Small intestine (tissue), 16 donors: ENCODE measurements at places on chromosomes 5 and 9. TPM values are rescaled to one million over a fixed set of nuclear protein-coding genes. Genes with fewer than 3 reads are reported as not detected.

DNA sequence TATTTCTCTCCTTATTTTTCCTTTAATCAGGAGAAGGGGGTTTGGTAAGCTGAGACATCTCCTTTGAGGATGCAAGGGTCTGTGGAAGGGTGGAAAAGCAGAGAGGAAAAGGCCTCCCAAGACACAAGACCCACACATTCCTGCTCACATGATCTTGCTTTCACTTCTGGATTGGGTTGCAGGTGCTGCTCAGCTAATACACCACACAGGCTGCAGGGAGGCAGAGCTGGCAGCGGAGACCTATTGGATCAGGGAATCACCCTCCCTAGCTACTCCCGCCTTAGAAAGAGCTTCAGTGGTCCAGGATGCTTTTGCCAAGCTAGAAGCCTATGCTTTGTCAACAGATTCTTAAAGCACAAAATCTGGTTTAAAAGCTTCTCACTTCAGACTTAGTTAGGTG is 87.6 kb upstream of the IL33 start:
- DNase-seq = no peak
- H3K4me1 ChIP-seq = no peaks in the 10 kb centered on the region

DNA sequence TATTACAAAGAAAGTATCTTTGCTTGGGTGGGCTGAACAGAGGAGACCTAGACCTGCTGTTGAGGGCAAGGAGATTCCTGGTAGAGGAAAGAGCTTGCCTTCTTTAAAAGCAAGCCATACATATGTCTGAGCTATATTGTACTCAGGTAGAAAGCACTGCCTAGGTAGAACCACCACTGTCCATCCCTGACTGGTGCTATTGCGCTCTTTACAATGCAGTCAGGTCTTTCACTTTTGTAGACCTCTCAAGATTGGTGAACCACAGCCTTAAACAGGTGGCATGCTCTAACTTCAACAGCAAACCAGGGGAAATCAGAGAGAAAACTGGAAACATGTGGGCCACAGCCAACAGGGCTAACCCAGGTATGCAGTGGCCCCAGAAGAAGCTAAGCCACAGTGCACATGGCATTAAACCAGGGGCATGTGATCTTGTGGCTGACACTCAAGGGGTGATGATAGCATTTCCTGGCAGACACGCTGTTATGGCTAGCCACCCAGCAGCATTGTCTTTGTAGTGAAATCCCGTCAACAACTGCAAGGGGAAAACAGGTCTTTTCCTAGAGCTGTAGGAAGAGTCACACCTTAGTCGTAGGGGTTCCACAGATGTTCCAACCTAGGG is 253.9 kb upstream of the PCSK5 start:
- no peaks in the 10 kb centered on the region for H3K27me3 ChIP-seq
- no peaks in the 10 kb centered on the region for H3K36me3 ChIP-seq
- H3K27ac ChIP-seq = no peak overlapping the region
- H3K4me3 ChIP-seq = no peak overlapping the region
- DNase-seq = no peak
- H3K4me1 ChIP-seq = no peaks in the 10 kb centered on the region

Gene OR1J2
- polyA plus RNA-seq = not detected

Gene OR13C4
- polyA plus RNA-seq = not detected

Gene MPDZ
- 6.2 TPM for polyA plus RNA-seq
